ENCODE measurements at places on chromosomes 6 and 20. TPM values are rescaled to one million over a fixed set of nuclear protein-coding genes. Genes with fewer than 3 reads are reported as not detected.

VIP gene
- total RNA-seq: 36.4 TPM

FOXA2 gene
- total RNA-seq: not detected

- no peak for DNase-seq
Measured at GRCh38 chr6:159985296-159985945, 16.5 kb downstream of the IGF2R start.

CLPSL1 gene
- total RNA-seq: not detected

DNA sequence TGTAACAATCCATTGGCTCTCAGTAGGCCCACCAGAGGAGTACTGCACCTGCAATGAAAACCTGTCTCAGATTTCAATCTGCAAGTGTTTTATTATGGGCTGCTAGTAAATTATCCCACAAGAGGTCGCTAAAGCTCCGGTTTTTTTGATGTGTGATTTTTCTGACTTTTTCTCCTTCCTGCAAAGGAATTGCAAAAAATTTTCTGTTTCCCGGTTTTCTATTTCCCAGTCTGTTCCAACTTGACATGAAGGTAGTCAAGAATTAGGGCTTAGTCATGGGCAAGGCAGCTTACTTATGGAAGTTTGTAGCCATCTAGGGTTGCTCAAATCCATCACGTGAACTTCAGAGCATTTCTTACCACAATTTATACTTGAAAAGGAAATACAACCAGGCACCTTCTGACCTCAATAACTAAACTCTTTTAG, 38.5 kb upstream of the AHI1 start:
- no peak for DNase-seq

DNA sequence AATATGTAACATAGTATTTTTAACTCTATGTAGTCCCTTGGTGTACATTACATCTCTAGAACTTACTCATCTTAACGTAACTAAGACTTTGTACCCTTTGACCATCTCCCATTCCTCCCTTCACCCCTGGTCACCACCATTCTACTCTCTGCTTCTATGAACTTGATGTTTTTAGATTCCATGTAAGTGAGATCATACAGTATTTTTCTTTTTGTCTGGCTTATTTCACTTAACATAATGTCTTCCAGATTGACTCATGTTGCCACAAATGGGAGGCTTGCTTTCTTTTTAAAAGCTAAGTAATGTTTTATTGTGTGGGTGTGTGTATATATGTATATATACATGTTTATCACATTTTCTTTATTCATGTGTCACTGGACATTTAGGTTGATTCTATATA, 55.8 kb downstream of the TMEM200A start:
- DNase-seq: no peak

- no peak for DNase-seq
Measured at GRCh38 chr6:50990750-50991446, 172.2 kb downstream of the TFAP2B start.

TFAP2C gene
- total RNA-seq: 3.5 TPM

DNA sequence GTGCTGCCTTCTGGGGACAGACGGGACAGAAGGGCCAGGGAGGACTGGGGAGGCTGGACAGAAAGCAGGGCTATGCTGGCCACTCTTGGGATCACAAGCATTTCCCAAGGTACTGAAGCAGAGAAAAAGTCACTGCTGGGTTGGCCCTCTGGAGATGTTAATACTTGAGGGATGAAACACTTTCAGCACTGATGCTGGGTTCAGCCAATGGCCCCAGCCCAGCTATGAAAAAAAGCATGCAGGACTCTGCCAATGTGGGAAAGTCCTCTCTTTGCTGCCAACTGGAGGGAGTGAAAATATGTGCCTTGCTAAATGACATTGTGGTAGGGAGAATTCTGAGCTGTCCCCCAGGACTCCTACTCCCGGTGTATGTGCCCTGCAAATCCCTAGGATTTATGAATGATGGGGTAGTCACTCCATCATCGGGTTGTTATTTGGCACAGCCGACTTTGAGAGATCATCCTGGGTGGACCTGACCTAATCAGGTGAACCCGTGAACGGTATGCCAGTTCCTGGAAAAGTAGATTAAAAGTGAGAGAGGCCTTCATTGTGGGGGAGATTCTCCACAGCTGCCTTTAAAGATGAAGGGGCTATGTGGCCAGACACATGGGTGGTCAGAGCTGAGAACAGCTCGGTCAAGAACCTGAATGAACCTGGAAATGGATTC, 119.9 kb upstream of the TRAF3IP2 start:
- DNase-seq: no peak

ULBP3 gene
- total RNA-seq: not detected

DNA sequence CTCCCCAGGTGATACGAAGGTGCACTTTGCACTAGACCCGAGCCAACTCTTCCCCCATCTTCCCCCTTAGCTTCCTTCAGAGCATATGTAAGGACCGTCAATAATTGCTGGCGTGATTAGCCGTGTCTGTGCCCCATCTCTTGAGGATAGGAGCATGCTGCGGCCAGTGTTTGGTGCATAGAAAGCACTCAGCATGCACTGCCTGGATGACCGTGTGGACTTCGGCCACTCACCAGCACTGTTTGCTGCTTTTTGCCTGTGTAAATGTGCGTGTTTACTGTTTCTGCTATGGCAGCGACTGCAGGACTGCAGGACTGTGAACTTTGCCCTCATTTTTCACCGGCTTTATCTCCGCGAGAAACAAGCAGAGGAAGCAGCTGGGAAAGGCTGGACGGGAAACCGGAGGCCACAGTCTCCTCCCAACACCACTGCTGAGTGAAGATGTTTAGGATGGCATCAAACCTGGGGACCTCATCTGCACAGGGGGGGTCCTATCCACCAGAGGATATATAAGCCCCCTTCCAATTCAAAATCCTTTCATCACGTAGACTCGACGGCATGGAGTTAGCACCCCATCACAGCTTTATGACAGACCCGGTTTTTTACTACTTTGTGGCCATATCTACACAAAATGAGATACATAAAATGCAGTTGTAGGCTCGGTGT, 150.6 kb upstream of the AFDN start:
- peak; percentile 65 for DNase-seq

GRCh38 chr6:54716877-54717276, 129.7 kb upstream of the FAM83B start:
- no peak for DNase-seq

DNA sequence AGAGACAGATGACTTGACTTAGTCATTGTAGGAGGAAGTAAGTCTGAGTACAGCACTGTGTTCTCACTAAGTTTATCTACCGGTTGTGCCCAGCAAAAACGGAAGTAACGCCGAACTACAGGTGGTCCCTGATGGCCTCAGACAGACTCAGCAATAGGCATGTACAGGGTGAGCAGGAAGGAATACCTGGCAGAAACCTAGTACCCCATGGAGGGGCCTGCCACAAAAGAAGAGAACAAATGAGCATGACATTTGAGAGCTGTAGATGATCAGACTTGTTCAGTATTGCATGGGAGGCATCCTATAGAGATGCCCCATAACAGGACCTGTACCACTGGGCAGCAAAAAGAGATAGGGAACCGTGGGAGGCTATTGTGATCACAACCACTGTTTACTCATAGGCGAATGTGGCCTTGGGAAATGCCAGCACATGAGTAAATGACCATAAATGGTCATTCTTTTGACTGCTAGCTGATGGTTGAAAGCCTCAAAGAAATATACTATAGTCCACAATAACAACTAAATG, 106.4 kb upstream of the TAB2 start:
- no peak for DNase-seq

DNA sequence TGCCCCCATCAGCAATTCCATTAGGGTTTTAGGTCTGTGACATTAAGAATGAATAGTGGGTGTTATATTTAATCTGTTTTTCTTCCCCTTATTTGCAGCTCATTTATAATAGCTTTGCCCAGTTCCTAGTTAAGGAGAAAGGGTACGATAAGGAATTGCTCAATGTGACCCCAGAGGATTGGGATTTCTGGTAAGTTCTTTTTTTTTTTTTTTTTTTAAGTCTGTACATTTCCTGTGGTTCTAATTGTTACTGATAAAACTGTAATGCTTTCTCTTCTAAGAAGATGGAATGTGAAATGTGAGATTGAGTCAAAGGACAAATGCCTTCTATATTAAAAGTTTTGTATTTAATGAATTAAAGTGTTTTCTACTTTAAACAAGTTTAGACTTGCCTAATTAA, 5.5 kb downstream of the NT5DC1 start:
- DNase-seq: no peak

DNA sequence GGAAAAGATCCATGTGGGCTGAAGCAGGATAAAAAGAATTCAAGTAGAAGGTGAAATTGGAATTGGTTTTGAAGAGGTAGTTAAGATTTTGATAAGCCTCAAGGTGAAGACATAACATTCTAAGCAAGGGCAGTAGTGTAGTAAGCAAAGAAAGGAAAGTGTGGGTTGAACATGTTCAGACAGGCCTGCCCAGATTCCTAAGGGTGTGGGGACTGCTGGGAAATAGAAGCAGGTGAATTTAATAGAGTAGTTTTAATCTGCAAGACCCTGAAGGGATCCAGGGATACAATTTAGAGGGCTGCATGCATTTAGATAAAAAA, 19.1 kb downstream of the TAB2 start:
- DNase-seq: no peak

GRCh38 chr6:96015518-96016333, at the start of gene FUT9:
Gene FUT9 (plus strand): TSS chr6:96015974. CDS start chr6:96203156, 187,182 bp downstream.
- peak; percentile 73 for DNase-seq

- DNase-seq: no peak
Measured at GRCh38 chr6:36290668-36291620, 21.1 kb downstream of the PNPLA1 start.

DNA sequence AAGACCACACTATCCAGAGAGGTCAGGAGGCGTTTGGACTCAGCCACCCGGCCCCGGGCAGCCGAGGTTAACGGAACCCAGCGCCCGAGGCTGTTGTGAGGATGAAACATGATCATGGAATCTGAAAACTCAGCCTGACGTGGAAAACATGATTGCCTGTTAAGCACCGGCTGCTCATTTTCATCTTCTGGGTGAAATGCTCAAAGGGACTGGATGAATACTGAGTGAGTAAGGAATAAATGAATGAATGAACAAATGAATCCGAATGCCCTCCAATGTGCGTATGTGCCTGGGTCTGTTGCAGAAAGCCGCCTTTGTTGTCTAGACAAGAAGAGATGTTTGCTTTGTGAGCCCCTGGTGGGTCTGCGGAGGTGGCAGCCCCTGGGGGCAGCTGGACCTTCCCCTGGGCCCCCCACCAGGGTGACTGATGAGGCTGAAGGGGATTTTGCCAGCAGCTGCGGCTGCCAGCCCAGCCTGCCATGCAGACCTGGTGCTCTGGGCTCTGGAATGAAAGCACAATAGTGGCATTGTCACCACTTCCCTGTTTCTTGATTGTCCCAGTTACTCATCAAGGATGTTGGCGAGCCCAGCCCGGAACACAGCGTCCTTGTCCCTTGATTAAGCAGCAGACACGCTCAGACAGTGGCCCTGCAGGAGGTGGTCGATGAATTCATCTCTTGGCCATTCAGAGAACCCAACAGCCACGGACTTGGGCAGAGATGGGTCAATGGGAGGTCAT, 211.1 kb downstream of the ANKRD60 start:
- DNase-seq: peak; percentile 82

GRCh38 chr6:113065611-113066010, 718.5 kb downstream of the RFPL4B start:
- no peak for DNase-seq

GRCh38 chr6:90477366-90477765, 109.5 kb downstream of the MAP3K7 start:
- no peak for DNase-seq

GSTA3 gene
- total RNA-seq: not detected

DNA sequence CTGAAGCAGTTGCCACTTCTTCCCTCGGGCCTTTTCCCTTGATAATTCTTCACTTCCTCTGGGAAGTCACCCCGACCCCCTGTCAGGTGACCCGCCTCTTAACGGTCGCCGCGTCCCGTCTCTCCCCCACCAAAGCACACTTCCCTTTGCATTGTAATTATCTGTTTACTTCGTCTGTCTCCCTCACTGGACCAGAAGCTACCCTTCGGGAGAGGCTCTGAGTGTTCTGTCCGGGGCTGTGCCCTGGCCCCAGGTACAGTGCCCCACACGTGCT, 771 bp upstream of the SNAI1 start:
- no peak for DNase-seq

THEMIS gene
- 0.71 TPM for total RNA-seq

DNA sequence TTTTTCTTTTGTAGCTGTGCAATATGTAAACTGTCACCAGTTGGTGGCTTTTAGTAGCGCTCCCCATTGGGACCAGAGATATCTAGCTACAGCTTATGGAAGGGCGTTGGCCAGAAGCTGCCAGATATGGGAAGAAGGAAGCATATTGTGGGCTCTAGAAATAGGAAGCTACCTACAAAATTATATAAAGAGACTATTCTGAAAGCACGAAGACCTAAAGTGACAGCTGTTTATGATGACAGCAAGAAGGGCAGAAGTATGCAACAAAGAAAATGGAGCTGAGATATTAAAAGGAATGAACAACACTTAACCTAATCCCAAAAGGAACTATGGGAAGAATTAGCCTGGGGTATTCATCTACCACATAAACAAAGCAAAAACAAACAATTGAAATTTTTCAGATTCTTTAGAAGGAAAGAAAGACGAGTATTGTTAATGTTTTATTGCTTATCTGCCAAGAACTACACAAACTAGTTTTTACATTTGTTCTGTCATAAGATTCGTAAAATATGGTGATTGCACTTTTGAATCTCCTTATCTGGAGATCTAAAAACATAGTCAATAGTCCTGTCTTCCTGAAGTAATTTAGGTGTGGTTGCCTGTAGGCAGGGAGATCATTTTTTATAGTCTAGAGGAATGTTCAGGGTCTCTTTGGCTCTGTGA, 81.6 kb downstream of the NCOA7 start:
- no peak for DNase-seq

DNA sequence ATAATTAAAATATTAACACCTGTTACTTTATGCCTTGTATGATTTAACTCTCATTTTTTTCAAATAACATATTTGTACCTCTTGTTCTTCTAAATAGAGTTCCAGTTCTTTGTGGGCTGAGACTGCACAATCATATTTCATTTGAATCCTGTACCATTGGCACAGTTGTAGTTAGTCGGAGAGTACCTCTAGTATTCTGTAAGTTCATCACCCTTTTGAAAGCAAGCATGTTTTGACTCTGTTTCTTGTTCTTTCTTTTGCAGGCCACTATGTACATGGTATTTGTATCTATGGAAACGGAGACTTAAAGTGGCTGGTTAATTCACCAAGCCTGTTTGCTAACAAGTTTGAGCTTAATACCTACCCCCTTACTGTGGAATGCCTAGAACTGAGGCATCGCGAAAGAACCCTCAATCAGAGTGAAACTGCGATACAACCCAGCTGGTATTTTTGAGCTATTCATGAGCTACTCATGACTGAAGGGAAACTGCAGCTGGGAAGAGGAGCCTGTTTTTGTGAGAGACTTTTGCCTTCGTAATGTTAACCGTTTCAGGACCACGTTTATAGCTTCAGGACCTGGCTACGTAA, 68.2 kb downstream of the C6orf52 start:
- no peak for DNase-seq

- DNase-seq: no peak
Measured at GRCh38 chr6:6923605-6924004, 184.2 kb upstream of the RREB1 start.

LRP11 gene
- 71.7 TPM for total RNA-seq

GINS1 gene
- total RNA-seq: 0.33 TPM
